Stimulated activated CD8-positive, alpha-beta memory T cell treated with anti-CD3 and anti-CD28 coated beads, Interleukin-4, amount 100 ng/mL, for 1 hour (primary cell): ENCODE measurements at places on chromosomes 6 and 20.

DNA sequence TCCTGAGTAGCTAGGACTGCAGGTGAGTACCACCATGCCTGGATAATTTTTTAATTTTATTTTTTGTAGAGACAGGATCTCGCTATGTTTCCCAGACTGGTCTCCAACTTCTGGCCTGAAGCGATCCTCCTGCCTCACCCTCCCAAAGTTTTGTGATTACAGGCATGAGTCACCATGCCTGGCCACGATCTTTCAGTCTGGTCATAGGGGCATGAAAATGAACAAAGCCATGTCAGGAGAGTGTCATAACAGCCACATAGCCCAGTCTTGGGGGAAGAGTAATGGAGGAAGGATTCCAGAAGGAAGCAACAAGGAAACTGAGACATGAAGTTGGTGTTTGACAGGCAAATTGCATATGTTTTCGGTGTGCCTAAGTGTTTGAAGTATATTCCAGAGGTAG, 17.0 kb upstream of the SNX3 start:
- no peak for DNase-seq

- no peak for DNase-seq
Observed at GRCh38 chr6:125746731-125747588, 2.5 kb upstream of the HEY2 start.

- DNase-seq: no peak
Observed at GRCh38 chr6:43627008-43627825, 1.8 kb downstream of the GTPBP2 start.

DNA sequence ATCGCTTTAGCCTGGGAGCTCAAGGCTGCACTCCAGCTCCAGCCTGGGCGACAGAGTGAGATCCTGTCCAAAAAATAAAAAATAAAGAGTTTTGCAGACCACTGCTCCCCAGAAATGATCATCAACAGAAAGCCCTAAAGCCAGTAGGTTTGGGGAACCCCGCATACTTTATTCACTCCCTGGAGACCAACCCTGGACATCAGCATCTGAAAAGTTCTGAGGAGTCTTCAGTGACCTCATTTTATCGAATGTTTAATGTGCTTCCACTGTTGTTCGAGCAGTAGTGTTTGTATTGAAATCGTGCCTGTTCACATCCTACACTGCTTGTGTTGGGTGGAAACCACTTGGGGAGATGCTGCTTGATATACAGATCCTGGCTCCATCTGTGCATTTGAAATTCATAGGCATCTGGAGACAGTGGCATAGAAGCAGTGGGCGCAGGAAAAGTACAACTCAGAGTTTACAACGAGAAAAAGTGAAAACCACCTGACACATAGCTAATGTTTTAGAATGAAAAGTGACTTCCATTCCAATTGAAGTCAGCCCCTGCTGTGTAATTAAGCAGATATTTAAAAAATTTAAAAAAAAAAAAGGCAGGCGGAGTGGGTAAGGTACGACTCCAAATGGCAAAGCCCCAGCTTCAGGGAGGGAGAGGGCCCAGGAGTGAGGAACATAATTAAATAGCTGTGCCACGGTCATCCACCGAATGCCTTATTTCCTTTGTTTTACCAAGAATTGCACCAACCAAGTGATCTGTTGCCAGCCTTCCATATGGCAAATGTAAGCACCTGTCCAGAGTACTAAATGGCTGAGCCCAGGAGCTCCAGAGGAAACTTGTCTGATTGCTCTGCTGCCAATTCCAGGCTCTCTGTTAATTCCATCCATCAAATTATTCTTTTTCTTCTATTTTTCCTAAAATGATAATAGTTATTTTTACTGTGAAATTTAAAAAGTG, 100.4 kb upstream of the NAA20 start:
- no peak for DNase-seq

DNA sequence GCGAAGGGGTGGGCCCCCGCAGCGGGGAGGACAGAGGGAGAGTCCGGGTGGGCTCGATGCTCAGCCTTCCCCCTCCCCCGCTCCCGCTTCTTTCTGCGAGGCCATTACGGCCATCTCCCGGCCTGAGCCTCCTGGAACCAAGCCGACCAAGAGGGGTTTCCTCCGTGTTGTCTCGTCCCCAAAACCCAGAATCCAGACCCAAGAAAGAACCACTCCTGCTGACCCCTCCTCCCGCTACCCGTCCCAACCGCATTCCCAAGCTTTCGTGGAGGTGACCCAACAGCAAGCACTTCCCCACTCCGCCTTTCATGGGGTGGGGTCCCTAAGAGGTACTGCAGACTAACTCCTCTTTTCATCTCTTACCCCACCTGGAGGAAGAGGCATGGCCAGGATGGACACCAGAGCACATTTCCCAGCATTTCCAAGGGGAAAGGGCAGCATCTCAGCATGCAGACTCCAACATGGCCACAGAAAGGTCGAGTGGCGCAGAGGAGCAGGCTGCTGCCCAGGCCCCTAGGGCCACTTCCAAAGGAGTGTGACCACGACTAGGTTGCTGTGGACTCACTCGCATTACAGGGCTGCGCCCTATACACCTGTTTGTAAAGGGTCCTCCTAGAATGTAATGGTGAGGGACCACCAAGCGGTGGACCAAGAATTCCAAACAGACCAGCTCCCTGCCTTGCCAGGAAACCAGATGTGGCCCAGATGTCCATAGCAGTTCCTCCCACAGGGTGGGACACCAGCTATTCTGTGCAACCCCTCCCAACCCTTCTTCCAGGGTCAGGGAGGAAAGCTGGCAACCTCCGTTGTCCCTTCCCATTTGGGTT, 53.4 kb downstream of the MRPL14 start:
- no peak for DNase-seq

DNA sequence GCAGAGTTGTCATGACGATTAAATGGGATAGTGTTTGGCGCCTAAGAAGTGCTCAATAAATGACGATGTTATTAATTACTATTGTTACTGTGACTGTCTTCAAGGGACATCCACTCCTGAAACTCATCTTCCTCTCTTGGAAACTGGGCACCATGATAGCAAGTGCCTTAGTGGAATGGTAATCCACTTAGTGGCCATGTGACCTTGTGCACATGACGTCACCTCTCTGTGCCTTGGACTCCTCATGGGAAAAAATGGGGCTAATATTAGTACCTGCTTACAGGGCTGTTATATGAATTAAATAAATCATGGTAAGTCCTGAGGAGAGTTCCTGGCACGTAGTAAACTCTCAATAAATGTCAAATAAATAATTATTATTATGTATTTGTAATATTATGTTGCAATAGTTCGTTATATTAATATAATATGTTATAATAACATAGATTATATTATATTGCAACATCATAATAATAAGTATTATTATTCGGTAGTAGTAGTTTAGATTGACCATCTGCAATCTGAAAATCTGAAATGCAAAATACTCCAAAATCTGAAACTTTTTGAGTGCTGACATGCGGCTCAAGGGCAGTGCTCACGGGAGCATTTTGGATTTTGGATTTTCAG, 40.9 kb downstream of the EYA2 start:
- DNase-seq: no peak

DNA sequence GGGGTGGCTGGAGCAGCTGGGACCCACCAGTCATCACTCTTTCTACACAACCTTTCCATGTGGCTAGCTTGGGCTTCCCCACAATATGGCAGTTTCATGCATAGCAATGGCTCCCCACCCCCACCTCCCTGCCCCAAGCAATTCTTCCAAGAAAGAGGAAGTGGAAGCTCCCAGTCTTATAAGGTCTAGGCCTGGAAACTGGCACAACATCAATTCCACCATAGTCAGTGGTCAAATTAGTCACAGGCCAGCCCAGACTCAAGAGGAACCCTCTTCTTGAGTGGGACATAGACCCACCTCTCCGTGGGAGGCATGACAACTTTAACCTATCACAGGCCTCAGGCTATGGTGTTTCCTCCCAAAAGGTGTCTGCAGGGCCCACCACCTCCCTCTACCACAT, 17.7 kb downstream of the TGM6 start:
- no peak for DNase-seq

DNA sequence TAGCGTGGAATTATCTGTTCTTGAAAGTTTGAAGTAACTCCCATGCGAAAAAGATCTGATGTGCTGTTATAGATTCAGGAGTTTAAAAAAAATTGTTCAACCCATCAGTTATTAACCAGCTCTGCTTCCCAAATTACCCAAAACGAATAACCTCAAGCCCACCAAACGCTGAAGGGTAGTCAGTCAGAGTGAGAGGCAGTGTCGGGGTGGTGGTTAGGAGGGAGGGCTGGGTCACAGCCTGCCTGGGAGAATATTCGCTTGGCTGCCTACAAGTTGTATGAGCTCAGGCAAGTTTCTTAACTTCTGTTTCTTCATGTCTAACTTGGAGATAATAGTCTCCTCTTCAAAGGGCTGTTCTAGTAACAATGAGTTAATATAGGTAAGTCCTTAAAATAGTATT, 114.6 kb downstream of the JPH2 start:
- DNase-seq: no peak

DNA sequence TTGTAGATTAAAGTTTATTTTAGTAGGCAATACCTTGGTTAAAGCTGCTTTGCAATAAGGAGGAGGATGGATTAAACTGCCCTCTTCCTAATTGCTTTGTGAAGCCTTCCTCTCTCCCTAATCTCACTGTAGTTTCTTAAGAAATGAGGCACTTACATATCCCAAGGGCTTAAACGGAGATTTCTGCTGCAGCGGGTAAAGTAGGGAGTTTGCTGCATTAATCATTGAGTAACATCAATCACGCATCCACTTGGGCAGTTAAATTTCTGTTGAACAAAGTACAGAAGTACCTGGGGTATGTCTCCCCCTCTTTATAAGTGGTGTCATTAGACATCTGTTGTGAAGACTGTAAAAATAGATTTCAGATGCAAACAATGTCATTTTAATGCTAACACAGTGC, 29.5 kb upstream of the ARID1B start:
- DNase-seq: no peak

DNA sequence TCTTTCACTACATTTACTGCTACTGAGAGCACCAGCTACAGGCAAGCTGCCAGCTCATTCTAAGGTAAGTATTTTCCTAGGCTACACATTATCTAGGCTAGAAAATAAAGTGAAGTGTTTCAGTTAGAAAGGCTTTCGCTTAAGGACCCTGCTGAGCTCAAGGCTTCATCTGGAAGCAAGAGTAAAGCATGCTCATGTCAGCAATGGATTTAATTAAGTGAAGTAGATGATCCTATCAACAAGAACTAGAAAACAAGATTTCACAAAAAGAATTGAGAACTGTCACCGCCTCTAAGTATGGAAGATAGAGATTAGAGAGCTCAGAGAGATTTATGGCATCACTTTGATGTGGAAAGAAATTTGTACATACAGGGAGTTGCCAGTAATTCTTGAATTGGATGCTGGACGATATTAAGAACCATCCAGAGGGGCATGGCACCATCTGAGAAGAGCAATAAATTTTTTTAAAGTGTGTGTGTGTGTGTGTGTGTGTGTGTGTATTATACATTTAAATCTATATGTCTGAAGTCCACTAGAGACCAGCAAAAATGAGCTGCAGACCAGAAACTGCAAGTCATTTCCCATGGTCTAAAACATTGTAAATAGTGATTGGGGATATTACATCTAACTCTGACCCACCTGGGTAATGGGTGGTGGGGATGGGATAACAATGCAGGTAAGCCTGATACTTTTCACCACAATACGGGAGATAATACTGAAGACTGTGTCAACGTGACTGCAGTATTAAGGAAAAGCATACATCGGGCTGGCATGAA, 105.2 kb upstream of the MAP7 start:
- DNase-seq: no peak

- no peak for DNase-seq
Observed at GRCh38 chr20:46291401-46291800, 16.9 kb downstream of the CDH22 start.

DNA sequence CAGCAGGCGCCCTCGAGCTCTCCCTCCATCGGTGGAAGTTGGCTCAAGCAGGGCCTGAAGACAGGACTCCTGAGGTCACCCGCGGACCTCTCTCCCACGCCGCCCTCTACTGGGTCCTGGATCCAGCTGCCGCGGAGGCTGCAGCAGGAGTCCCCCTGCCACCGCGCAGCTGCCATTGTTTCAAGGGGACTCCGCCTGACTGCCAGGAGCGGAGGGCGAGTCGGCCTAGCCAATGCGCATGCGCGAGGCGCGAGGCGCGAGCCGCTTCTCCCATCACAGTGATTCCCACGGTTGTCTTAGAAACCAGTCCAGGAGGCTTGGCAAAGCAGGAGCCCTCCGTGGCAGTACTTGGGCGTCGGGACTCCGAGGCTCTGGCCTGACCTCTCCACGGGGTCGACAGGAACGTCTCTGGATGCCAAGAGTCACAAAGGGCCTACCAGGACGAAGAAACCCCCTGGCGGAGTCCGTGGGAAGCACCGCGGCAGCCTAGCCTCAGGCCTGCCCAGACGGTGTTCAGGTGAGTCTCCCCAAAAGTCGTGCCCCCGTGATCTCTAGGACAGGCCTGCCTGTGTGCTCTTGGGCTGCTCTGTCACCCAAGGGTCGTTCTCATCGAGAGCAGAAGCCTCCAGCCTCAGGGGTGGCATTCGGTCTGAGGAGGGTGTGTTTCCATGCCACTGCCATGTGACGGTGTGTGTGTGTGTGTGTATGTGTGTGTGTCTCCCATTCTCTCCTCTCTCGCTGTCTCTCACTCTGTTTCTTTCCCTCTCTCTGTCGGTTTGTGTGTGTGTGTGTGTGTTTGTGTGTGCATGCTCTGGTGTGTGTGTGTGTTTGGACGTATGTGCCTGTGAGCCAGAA, 290.6 kb upstream of the ZNF337 start:
- DNase-seq: peak; percentile 41

- DNase-seq: no peak
Observed at GRCh38 chr20:20461551-20461950, 93.6 kb downstream of the INSM1 start.

DNA sequence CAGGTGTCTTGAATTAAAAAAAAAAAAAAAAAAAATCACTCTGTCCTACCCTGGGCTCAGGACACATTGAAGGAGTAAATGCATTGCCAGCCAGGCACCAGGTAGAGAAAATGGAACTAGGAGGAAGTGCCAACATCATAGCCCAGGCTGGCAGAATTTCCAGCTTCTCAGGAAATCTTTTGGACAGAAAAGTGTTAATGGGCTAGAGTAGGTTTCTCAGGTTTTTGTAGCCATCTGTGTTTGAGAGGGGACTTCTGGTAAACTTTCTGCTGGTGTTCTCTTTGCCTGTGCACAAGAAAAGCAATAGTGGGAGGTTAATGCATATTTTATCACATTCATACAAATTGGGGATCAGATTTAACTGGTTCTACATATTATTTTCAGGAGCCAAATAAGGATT, 678.3 kb upstream of the NRSN1 start:
- DNase-seq: no peak

GRCh38 chr6:41704656-41705310, 30.6 kb downstream of the TFEB start:
- no peak for DNase-seq

GRCh38 chr20:62735331-62735821, 26.7 kb downstream of the NTSR1 start:
- no peak for DNase-seq

DNA sequence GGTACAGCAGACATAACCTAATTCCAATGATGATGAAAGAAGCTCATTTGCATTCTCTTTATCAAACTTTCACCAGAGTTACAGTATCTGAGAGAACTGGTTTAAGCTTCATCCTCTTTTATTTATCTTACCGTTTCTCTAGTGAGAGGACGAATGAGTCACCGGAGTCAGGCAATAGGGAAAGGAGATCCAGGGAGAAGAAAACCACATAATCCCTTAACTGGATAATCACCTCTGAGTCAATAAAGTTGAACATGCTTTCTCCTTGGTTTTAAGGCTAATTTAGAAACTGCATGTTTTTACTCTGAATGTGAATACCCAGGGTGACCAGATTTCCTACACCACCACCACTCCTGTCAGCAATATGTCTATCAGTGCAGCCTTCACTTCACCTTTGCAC, 313.7 kb upstream of the TBX18 start:
- no peak for DNase-seq

- DNase-seq: no peak
Observed at GRCh38 chr20:62332989-62333819, 30.4 kb downstream of the ADRM1 start.
